ENCODE measurements at places on chromosomes 12 and 14. TPM values are rescaled to one million over a fixed set of nuclear protein-coding genes. Genes with fewer than 3 reads are reported as not detected.

Gene ANKRD33
- total RNA-seq, result not detected

Gene SNRPF
- total RNA-seq, result 28.8 TPM

Gene RD3L
- not detected for total RNA-seq

Gene GNB3
- total RNA-seq, result 5.9 TPM

Gene OTOGL
- 0.31 TPM for total RNA-seq

Gene MSI1
- 15.0 TPM for total RNA-seq

Gene MGAT4C
- 77.3 TPM for total RNA-seq

Gene BEST3
- total RNA-seq, result 6.6 TPM

Gene KRT1
- total RNA-seq, result 0.31 TPM

Gene ANO4
- 77.3 TPM for total RNA-seq

Gene ADAM21
- not detected for total RNA-seq

Gene SYNE2
- total RNA-seq, result 298 TPM

Gene OR6C70
- total RNA-seq, result not detected

Gene NGB
- 4.7 TPM for total RNA-seq

Gene BDKRB2
- total RNA-seq, result 0.31 TPM

Gene OR6J1
- not detected for total RNA-seq

Gene KRT84
- not detected for total RNA-seq

Gene NANOG
- under 0.01 TPM for total RNA-seq

Gene TNFRSF1A
- 8.5 TPM for total RNA-seq

Gene RHEBL1
- total RNA-seq, result 0.63 TPM

Gene LRCOL1
- not detected for total RNA-seq

Measured in parietal lobe (tissue), 2 donors.